ENCODE measurements at places on chromosomes 7 and 10.
A peak's percentile ranks its signal among the peaks of the same experiment; 100 is the strongest.

- no peak for DNase-seq
Observed at GRCh38 chr10:22613011-22613410, 101.4 kb downstream of the PIP4K2A start.

- DNase-seq, result peak; percentile 63
Observed at GRCh38 chr10:97407211-97407951, 6.2 kb upstream of the RRP12 start.

DNA sequence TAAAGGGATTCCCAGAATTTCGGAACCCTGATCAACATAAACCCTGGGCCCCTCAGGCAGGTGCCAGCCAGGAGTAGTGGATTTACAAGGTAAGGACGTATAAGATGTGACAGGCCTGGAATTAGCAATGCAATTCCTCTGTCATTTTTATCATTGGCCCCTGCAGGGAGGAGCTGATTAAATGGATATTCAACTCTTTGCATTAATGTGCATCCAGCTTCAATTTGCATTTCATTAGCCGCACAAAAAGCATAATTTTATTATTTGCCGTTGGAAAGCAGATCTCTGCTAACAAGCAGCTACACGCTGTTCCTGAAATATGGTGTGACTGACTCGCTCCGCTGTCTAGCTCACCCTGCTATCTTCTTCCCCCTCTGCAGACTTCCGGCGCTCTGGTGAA is 195.8 kb downstream of the RPS24 start:
- no peak for DNase-seq

DNA sequence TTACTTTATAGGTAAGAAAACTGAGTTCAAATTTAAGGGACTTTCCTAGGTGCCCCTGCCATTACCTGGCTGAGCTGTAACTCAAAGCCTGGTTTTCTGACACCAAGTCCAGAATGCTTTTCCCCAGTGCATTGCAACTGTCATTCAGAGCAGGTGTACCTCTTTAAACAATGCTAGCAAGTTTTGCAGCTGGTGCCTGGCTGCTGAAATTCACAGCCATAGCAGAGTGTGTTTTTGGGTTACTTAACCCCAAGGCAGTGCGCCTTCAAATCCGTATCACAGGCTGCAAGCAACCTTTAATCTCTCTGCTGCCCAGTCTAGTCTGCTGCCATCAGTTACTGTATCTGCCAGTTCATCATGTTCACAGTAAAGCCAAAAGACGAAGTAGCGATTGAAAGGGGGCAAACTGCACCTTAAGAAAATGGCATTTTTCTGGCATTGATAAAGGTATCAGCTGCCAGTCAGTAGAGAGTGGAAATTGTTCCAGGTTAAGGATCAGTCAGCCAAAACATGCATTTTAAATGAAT is 265.4 kb downstream of the CSTF2T start:
- no peak for DNase-seq

- no peak for DNase-seq
Observed at GRCh38 chr7:90832726-90833125, 236.6 kb downstream of the CDK14 start.

DNA sequence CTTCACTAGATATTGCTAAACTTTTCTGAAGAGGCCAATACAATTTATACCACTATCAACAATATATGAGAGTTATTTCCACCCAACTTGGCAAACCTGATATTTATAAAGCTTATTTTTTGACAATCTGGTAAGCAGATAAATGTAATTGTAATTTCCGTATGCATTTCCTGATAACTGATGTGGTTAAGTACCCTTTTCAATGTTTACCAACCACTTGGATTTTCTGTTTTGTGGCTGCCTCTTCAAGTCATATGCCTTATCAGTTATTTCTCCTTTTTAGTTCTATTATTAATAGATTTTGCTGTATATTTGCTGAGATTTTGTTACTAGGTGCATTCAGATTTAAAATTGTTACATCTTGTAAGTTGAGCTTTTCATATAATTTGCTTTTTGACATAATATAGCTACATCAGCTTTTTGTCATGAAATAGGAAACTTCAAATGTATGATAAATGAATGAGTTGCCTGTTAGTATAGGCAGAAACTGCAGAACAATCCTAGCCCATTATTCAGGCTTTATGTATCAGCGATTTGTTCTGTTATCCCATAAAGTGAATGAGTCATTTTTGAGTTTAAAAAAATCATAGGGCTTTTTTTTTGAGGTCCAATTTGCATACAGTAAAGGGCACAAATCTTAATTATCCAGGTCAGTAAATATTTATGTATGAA is 11.5 kb downstream of the SGPL1 start:
- DNase-seq, result no peak

DNA sequence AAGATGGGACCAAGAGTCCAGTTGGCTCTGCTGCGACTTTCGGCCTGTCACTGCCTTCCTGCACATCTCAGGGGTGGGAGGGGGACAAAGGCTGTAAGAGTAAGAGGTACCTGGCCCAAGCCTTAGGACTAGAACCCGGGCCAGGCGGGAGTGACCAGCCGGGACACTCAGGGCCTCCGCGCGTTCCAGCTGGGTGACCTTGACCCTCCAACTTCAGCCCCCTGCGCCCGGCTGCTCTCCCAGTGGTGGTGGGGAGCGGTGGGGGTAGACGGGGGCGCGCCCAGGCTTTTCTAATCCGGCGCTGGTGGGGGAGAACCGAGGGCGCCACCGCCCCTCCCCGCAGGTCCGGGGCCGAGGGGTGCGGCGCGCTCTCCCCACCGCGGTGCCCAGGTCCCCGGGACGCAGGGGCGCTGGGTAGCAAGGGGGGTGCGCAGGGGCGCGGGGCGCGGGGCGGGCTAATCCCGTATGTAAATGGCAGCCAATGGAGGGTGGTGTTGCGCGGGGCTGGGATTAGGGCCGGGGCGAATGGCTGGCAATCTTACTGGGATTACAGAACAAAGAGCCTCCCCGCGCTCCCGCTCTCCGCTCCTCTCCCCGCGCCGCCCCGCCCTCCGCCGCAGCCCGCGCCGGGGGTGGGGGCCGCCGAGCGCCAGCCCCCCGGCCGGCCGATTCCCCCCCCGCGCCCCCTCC is at the start of gene GTF2IRD1:
GTF2IRD1 (plus strand) TSS at position 585 of the 690 bp plus-strand sequence. CDS start 54,175 bp downstream, outside the sequence.
- peak; percentile 57 for DNase-seq

- no peak for DNase-seq
Observed at GRCh38 chr10:128642502-128642901, 516.3 kb upstream of the MKI67 start.

DNA sequence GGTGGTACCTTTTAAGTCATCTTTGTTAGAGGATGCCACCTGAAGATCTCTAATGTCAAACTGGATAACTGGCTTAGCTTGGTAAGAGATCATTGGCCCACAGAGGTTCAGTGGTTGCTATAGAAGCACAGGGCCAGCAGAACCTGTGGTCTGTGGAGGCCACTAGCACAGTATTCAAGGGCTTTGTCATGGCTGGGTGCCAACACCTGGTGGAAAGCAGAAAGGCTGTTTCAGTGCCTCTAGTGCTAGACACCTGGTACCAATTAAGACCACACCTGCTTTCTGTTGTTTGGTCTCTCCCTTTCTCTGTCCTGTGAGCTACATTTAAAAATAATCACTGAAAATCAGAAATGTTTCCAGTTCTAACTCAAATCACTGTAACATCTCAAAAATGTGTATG is 10.0 kb upstream of the PCGF5 start:
- DNase-seq, result no peak

GRCh38 chr7:103148131-103148993 is 537 bp downstream of the NAPEPLD start:
- no peak for DNase-seq

DNA sequence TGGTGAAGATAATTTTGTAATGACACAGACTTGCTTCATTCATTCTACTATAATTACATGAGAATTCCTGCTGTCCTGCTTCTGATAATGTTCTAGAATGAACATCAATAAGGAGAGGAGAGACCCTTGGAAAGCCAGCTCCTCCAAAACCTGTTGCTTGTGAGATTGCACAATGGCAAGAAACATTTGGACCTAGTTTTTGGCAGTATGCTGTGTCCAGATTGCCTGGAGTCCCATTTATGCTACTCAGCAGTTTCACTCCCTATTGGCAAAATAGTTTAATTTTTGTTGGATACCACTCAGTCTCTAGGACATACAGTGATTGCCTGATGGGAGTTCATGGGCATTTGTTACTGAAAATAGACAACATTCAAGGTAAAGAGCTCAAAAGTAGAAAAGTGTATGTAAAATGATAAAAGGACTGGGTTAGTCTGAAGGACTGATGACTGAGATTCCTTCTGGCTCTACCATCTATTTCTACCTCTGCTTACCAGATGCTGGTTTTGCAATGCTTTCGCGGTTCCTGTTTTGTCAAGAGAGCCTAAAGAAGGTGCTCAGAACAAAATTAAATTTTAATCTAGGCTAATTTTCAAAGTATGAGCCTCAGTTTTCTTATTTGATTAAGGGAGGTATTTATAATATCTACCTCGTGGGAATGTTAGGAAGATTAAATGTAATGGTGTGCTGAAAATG is 8.0 kb upstream of the ACTR3B start:
- no peak for DNase-seq
